DND-41 (cell line): ENCODE measurements at places on chromosomes 2 and 18.

- DNase-seq = no peak
Measured at GRCh38 chr2:138324068-138324771, 177.3 kb upstream of the SPOPL start.

DNA sequence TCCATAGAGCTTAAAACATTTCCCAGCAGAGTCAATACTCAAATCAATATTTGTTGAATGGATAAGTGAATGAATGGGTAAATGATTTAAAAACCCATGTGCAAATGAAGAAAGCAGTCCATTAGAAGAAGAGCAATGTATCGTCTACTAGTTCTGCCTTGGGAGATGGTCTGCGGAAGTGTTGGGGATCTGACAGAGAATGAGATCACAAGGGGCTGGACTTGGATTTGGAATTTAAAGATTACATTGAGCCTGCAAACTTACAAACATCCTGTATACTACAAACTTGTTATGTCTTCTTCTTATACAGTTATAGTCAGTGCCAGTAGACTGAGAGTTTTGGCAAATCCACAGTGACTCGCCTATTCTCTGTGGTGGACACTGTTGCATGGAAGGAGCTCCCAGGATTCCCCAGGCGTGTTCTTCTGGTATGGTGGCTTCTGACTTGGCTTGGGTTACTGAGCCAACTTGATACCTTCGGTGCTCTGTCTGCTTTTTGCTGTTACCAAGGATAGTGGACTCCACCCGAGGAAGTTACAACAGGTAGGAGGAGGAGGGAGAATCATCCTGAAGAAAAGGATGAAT lies 163.3 kb upstream of the SERPINE2 start:
- no peak for DNase-seq

DNA sequence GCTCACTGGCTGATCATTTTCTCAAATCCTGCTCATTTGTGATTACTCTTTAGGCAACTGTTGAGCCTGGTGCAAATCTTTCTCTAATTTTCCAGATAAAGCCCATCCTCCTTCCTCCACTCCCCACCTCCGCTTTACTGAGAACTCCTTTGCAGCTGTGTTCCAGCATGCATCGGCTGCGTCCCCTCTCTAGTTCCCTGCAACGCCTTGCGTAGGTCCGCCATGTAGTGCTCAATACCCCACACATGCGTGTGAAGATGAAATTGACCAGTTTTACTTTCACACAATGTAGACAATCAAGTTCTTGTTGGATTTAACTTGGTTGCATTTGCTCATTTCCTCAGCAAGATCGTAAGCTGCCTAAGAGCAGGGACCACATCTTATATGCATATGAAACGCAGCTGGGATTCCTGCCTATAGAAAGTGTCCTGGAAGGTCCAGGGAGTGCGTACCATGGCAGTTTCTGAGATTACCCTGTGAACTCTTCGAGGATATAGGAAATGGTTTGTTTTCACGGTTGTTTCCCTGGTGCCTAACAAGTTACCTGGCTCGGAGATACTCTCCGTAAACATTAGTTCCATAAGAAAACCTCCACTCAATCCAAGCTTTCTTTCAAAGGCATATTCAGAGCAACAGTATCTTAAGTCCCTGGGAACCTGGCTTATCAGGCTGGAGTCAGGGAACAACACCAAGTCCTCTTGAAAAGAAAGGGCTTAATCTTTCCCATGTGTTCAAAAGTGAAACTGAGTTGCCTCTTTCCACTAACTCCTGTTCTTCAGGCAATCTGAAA lies 766.4 kb upstream of the ID2 start:
- DNase-seq = no peak

- DNase-seq = no peak
Measured at GRCh38 chr18:37408676-37409265, 156.8 kb downstream of the CELF4 start.

- DNase-seq = no peak
Measured at GRCh38 chr2:240602266-240603050, 15.9 kb downstream of the CAPN10 start.

DNA sequence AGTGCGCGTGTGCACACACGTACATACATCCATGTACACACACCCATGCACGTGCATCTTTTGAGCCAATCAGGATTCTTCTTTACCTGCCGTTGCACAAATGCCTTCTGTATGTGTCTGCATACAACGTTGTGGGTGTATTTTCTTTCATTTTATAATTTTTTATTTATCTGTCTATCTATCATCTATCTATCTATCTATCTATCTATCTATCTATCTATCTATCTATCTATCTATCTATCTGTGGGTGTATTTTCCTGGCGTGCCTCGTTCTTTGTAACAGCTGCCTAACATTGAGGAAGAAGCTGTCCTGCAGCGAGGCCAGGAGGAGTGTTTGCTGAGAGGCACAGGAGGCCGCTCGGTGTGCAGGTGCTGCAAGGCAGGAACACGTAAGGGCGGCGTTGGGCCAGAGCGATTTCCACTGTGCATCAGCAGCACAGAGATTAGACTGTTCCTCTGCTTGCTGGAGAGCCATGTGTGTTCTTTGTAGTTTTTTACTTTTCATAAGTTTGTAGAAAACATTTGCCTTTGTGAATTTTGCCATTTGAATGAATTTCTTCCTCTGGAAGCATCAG lies 84.4 kb downstream of the DGKD start:
- DNase-seq = no peak

- DNase-seq = no peak
Measured at GRCh38 chr2:190507135-190507534, 27.4 kb downstream of the NEMP2 start.

DNA sequence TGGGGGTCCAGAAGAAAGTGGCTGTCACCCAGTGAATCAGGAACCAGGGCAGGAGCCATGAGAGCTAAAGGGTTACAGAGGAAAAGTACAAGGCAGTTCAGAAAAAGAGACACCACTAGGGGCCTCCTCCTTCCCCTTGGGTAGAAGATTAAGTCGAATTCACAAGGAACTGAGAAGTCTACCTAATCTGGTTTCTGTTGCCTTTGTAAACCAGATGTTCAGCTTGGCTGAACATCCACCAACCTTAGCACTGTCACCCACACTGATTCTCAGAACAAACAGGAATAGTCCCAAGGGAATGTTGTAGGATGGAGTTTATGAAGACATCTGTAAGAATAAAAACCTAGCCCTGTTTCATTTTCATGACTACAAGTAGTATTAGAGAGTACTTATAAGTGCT lies 90.4 kb upstream of the NOSTRIN start:
- DNase-seq = no peak
